Body of pancreas (tissue), 4 donors: ENCODE measurements at places on chromosomes 4 and X. TPM values are rescaled to one million over a fixed set of nuclear protein-coding genes. Genes with fewer than 3 reads are reported as not detected.

- DNase-seq: no peak
These were observed 144.7 kb downstream of the ZNF518B start for GRCh38 chr4:10312568-10312967.

DNA sequence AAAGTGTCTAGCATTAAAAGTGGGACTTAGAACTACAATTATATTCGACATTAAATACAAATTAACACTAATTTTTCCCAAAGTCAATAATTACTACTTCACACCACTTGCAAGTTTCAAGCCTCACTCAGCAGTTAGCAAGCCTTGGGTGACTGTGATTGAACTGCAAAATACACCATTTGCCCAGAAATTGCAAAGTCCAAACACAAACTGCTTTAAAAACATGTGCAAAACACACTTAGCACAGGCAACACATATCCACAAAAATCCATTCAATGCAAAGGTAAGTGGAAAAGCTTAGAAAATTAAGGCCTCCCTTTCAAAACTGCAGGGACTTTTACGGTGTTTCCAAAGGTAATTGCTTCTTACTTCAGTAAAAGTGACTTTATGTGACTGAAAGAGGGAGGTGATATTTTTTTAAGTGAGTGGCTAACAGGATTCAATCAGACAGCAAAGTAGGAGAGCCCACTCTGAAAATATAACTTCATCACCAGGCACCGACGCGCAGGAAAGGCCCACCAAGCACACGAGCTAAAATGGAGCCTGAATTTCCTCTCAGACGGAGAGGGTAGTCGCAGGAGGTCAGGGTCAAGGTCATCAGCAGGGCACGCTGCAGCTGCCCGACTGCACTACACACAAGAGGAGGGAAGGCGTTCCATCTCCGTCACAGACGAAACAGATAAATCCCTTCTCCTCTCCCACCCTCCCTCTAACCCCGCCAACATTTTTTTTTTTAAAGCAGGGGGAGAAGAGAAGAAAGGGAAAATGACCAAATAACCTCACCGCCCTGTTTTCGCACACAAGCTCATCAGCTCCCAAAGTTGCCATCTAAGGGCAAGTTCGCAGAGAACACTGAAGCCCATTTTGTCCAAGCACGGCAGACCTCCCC, 3.1 kb downstream of the ZNF827 start:
- no peak for DNase-seq

- DNase-seq: no peak
These were observed 231.7 kb downstream of the FBXW7 start for GRCh38 chr4:152304220-152304619.

DNA sequence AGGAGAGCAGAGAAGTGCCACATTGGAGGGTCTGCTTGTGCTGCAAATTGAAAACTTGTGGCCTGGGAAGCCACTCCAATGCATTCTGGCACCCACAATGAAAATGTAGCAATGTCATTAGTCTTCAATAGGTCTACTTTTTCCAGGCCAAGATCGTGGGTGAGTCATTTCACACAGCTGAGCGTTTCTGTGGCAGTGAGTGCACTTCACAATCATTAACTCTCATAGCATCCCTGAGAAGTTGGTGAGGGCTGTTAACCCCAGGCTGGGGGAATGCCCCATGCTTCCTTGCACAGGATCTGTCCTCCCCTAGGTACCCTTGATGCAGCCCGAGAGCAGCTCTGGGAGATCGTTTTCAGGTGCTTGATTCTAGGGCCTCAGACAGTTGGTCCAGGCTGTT, 196.8 kb upstream of the ATP6AP2 start:
- no peak for DNase-seq

- DNase-seq: no peak
These were observed 3.1 kb downstream of the NKX1-1 start for GRCh38 chr4:1403177-1403583.

DNA sequence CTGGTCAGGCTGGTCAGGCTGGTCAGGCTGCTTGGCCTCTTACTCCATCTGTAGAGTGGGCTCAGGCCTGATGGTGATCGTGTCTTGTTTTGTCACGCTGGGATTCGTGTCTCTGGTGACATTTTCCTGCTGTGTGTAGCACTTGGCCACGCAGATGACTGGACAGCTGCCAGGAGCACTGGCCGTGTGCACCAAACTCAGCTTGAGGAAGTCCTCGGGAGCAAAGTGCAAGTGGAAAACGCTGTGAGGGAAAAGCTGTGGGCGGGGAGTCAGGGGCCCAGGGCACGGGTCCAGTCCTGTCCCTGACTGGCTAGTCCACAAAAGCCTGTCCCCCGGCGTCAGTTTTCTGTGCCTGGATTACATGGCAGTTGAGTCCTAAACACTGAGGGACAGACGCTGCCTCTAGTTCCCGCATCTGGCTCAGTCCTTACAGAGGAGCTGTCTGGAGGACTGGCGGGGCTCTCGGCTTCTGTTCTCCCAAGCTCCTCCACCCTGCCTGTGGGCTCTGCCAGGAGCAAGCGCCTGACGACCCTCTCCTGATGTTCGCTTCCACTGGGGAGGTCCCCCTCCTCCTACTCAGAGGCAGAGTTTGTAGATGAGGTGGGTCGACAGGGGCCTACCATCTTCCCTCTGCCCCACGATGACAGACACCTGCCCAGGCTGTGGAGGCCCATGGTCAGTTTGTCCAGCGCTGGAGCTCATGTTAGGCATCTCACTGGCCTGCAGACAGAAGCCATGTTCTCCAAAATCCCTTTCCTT, 35.9 kb upstream of the GRPEL1 start:
- DNase-seq: peak; percentile 89

Gene VCX3B
- not detected for total RNA-seq

DNA sequence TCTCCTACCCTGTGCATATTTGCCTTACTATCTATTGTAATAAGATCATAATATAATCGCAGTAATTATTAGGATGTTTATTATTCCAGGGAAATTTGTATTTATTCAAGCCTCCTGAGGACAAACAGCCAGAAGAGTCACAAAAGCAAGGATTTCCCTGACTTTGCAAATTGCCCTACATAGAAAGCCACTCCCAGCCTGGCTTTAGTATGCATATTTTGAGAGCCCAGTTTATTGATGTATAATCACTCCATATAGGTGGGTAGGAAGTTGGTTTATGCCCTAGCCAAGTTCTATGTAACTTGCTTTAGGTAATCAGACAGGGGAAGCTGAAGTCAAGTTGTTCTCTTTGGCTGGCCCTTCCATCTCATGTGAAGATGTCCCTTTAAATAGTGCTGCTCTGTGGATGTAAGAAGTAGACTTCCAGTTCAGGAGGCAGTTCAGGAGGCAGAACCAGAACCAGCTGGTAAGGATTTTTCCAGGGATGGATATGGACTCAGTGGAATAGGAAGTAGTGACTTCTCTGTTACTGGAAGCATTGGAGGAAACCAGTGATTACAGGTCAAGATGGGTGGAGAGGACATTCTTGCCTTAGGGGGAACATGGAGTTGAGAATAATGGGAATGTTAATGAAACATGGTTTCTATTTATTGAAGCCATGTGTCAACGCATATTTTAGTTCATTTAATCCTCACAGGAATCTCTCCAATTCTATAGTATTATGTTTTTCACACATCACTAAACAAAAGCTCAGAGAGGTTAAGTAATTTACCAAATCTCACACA, 70.5 kb upstream of the KIT start:
- no peak for DNase-seq

Gene GRPEL1
- total RNA-seq: 10.6 TPM

Gene SSX2
- total RNA-seq: not detected

DNA sequence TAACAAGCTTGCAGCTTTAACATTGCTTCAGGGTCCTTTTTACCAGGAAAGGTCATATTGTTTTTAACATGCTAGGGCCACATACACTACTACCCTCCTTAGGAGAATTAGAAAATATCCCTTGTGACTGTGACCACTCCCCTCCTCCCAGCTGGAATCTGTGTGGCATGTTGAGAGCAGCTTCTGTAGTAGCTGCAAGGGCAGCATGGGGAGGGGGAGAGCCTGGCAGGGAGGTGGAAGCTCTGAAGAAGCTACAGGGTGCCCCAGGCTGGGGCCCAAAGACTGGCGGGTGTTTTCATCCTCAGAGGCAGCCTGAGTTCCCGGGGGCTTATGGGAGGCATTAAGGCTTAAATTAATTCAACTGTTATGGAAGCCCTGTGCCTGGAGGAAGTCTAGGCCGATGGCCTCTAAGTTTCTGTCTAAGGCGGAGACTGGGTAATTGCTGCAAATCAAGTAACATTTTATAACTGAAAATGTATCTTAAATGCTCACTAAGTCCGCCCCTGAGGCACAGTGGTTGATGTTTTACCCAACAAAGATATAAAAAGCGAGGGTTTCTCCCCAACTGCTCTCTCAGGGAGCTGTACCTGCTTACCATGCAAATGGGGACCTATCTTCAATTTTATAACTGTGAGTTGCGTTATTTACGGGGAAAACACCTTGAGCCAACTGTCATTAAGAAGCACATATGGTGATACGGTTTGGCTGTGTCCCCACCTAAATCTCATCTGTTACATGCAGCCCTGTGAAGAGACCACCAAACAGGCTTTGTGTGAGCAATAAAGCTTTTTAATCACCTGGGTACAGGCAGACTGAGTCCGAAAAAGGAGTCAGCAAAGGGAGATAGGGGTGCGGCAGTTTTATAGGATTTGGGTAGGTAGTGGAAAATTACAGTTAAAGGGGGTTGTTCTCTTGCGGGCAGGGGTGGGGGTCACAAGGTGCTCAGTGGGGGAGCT, 37.4 kb upstream of the STS start:
- no peak for DNase-seq

DNA sequence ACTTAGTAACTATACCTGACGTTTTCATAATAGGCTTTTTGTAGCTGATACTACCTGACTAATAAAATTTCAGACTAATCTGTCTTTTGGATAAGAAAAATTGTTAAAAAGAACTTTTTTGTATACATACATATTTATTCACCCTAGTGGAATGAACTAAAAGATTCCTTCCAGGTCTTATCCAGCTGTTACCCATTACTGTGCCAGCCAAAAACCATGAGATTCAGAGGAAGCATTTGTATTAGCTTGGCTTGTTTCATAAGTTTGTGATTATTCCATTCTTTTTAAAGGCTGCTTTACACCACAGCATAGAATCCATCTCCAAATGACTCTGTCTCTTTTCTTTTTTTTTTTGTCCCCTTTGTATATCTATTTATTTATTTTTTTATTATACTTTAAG, 149.4 kb downstream of the FAT4 start:
- DNase-seq: no peak

Gene XPNPEP2
- total RNA-seq: 0.52 TPM

- DNase-seq: no peak
These were observed 12.3 kb downstream of the GPC4 start for GRCh38 chrX:133402830-133403625.

DNA sequence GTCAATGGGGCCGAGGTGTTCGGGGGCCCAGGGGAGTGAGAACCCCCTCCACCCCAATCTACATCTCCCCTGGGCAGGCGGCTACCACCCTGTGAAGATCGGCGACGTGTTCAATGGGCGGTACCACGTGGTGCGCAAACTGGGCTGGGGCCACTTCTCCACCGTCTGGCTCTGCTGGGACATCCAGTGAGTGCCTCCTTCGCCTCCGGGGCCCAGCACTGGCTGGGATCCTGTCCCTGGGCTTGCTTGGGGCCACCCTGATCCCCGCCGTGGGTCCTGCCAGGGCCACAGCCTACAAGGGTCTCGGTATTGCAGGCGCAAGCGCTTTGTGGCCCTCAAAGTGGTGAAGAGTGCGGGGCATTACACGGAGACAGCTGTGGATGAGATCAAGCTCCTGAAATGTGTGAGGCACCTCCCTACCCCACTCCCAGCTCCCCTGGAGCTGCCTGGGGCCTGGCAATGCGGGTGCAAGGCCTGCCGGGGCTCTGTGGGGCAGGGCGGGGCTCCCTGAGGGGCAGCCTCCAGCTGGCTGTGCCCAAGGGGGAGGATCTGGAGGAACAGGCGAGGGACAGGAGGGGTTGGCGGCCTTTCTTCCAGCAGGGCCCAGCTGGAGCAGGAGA, 697 bp downstream of the SRPK3 start:
- DNase-seq: no peak

DNA sequence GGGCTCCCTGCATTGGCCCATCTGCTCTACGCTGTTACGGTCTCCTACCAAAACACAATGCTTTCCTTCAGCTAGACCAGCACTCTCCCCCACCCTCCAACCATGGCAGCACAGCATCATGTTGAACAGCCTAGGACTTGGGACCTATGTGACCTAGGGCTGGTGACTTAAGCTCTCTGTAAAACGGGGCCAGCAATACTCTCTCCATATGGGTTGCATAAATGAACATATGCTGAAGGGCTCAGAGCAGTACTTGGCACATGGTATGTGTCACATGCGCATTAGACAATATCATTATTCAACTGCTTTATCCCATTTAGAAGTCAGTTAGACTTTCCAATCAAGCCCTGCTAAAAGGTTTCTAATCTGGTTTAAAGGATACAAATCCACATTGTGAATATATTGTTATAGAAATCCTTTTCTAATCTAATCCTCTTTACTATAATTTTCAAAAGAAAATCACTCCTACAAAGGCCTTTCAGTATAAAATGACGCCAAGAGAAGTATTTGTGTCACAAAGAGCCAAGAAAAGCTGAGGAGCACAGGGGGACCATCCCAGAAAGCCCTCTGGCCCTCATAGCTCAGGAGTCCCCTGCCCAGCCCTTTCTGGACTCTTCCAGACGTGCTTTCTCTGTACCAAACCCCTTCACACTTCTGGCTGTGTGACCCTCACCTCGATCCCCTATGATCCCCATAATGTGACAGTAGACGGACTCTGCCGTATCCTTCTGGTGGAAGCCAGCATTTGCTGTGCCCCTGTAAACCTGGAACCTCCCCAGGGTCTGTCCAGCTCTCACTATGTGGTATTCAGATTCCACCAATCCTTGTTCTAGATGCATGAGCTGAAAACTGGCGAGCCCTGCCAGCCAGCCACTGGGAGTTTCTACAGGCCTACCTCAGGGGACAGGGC, 42.3 kb downstream of the NSG1 start:
- DNase-seq: no peak

- no peak for DNase-seq
These were observed 61.1 kb upstream of the ARSJ start for GRCh38 chr4:114040319-114041116.

Gene HSD17B13
- 0.66 TPM for total RNA-seq

DNA sequence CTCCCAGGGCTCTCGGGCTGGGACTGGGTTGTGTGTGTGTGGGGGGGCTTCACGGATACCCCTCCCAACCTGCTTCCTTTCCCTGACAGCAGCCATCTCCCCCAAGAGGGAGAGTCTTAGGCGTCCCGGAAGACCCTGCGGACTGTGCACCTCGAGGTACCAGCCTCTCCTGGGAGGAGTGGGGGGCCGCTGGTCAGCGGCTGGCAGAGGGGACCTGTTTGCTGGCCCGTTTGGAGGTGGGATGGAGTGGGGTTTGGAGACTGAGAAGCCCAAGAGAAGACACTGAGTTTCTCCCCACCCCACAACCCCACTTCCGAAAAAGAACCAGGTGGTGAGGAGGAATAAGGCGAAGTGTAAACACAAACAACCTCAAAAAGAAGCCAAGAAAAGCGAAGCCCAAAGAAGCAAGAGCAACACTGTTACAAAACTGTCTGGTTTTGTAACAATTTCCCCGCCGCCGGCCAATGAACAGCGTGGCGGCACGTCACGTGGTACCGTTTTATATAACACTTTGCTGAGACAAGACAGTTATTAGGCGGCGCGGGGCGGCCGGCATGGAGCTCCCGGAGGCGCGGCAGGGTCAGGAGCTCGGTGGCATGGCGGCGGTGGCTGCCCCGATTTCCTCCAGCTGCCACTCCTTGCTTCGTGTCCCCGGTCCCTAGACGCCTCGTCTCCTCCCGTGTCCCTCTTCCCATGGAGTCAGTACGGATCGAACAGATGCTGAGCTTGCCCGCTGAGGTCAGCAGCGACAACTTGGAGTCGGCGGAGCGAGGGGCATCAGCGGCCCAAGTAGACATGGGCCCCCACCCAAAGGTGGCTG, at the start of gene LONRF3:
TSS of gene LONRF3 (plus strand) at position 531 of the 820 bp plus-strand sequence. CDS start at position 694, 163 bp downstream.
- peak; percentile 84 for DNase-seq

Gene SLITRK4
- total RNA-seq: 0.33 TPM

GRCh38 chr4:170698334-170698733, 608.6 kb upstream of the AADAT start:
- DNase-seq: no peak
